Calu3 (cell line): ENCODE measurements at places on chromosomes 6 and 20.
A peak's percentile ranks its signal among the peaks of the same experiment; 100 is the strongest.

- no peak for DNase-seq
These were observed 26.7 kb downstream of the TNXB start for GRCh38 chr6:32082478-32082877.

GRCh38 chr6:148348778-148349177 lies 6.1 kb downstream of the SASH1 start:
- DNase-seq, result no peak

DNA sequence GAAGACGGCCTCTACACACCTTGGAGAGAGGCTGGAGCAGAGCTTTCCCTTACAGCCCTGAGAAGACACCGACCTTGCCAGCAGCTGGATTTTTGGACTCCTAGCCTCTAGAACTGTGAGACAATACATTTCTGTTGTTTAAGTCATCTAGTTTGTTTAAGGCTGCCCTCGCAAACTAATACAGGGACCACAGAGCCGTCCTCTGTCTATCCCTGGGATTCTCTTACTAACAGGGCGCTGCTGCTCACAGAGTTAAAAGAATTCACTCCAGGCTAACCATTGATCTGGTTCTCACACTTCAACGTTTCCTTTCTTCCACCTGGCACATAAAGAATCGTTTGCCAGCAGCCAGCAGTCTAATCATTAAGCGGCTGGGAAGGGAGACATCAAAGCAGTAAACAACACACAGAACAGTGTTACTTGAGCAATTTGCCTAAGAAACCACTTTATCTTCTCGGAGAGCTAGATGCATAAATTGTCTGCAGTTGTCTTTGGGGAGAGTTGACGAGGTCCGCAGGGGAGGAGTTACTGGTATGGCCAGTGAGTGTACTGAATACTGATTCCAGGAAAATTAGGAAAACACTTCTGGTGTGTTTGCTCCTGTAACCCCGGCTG lies 103.5 kb upstream of the AKAP12 start:
- DNase-seq, result no peak

GRCh38 chr20:24160563-24161281 lies 172.1 kb upstream of the GGTLC1 start:
- DNase-seq, result peak; percentile 10

DNA sequence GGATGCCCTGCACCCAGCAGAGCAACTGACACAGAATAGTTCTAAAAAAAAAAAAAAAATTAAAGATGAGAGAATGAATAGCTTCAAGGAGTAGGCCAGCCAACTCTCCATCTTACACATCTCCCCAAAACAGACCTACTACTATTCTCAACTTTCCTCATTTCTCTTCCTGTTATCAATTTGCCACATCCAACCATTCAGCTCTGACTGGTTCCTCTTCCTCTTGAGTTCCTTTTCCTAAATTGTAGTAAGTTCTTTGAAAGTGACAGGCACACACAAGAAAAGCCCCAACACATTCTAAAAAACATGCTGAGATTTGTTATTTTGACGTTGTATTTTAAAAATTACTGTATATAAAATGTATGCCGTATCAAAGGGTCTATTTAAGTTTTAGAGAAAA lies 117.2 kb downstream of the PDSS2 start:
- DNase-seq, result no peak

DNA sequence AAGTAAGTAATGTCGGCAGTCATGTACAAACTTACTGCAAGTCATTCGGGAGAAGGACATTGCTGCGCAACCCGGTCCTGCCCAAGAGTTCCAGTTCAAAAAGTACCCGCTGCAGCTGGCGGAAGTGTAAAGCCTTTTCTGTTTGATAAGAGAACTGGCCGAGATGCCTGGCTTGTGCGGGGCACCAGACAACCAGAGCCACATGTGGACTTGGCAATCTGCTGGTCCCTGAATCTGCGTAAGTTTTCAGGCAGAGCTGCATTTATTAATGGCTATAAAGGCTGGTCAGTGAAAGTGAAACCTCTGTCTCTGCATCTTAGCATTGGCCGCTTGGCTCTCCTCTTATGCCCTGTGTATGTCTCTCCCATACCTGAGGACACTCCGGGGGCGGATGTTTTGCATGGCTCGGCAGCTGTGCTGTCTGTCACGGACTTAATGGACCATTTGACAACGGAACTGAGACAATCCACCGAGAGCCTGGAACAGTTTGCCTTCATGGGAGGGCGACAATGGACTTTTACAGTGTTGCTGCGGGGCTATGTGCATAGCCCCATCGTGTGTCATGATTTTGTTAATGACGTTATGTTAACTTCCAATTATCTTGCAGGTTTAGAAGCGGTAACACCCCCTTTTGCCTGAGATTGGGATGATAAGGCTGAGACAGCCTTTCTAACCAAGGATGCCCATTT lies 19.8 kb upstream of the RGS17 start:
- DNase-seq, result no peak

DNA sequence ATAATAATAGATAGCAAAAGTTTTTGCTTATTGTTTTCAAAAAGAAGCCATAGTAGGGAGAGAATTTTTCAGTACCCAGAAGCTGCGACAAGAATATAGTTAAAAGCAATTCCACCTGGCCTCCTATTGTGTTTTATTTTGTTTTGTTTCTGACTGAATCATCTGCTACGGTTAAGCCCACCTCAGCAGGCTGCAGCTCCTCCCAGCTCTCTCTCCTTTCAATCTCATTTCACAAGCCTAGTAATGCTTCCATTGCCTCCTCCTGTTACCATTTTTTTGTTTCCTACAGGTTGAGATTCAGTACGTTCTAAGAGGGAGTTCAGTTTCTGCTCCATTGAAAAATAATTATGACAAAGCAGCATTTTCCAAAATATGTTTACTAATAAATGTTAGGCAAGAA lies 77.9 kb downstream of the PCSK2 start:
- DNase-seq, result no peak

GRCh38 chr20:31684153-31685015 lies 38.3 kb downstream of the BCL2L1 start:
- no peak for DNase-seq

DNA sequence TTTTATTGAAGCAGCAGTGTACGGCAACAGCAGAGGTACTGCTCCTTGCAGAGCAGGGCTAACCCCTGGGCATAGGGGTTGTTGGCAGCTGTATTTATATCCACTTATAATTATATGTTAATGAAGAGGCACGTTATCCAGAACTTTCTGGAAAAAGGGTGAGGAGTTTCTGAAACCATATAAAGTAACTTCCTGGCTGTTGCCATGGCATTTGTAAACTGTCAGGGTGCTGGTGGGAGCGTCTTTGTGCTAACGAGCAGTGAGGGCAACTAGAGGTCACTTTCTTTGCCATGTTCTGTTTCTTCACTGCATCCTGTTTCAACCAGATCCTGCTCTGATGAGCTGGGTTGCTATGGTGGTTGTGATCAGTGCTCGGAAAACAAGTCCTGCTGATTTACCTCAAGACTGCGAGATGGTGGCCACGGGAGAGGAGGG lies 11.1 kb upstream of the ARFGEF2 start:
- DNase-seq, result no peak

DNA sequence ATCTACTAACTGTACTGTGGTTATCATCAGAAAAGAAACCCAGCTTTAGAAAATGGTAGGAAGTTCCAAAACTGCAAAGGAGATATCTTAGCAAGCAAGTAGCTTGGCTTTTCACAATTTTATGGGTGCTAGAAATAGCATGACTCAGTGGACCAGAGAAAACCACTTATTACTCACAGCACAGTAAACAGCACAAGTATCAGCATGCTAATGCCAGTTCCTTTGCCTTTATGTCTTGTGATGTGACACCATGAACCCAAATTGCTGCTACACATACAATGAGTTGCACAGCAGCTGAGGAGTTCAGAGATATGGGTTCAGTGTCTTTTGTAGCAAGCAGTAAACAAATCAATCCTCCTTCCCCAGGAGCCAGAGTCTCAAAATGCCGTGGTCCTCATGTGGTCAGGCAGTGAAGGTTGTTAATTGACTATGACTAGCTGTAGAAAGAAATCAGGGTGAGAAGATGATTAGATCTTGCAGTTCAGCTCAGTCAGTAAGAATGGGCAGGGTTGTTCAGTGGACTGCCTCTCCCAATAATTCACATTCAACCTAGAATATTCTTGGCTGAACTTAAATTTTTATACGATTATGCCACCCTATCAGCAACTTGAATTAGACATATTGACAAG lies 73.3 kb downstream of the OPRM1 start:
- DNase-seq, result no peak

DNA sequence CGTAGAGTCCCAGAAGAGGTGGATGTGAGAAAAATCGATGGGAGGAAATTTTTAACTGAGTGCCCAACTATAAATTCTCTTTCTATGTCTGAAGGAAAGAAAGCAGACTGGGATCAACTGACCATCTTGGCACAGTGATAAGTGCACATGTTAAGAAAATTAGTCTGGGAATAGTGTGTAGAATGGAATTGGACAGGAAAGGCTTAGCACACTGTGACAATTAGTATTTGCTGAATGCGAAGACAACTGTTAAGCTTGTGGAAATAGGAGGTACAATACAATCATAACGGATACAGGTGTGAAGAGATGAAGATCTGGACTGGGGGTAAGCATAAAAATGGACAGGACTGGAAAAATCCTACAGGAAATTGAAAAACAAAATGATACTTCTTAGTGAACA lies 114.3 kb downstream of the FAM50B start:
- DNase-seq, result no peak

DNA sequence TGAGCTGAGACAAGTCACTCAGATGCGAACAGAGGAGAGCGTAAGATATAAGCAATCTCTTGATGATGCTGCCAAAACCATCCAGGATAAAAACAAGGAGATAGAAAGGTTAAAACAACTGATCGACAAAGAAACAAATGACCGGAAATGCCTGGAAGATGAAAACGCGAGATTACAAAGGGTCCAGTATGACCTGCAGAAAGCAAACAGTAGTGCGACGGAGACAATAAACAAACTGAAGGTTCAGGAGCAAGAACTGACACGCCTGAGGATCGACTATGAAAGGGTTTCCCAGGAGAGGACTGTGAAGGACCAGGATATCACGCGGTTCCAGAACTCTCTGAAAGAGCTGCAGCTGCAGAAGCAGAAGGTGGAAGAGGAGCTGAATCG lies 9.5 kb upstream of the SNRNP48 start:
- no peak for DNase-seq

- DNase-seq, result no peak
These were observed 334.0 kb upstream of the CHD6 start for GRCh38 chr20:41952166-41952565.

DNA sequence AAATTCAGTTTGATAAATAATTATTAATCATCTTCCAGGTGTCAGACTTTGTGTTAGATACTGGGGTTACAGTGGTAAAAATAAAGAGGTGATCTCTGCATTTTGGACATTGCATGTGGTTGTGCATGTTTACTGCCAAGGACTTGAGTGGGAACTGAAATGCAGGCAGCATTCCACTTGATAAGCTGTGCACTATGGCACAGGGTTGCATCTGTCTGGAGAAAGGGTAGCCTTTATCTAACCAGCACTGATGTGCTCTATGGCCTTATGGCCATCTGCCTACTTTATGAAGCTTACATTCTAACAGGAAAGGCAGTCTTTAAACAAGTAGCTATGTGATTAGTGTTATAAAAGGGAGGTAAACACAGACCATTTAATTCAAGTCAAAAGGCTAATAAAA lies 53.0 kb upstream of the MLIP start:
- no peak for DNase-seq

GRCh38 chr20:15710636-15711035 lies 862.6 kb downstream of the KIF16B start:
- no peak for DNase-seq

GRCh38 chr6:13762611-13763441 lies 51.2 kb upstream of the RANBP9 start:
- no peak for DNase-seq

DNA sequence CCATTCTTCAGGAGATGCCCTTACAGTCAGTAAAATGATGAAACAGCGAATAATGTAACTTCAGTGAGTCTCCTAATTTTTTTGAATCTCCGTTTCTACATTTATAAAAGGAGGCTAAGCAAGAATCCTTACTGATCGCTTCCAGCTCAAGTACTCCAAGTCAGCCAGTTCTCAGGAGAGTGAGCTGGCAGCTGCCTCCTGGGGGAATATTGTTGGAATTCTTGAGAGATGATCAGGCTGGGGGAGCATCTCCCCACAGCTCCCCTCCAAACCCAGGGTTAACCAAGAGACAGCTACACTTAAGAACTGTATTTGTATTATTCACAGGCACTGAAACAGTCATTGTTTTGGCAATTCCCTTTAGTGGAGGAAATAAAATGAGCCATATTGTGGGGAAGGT lies 89.1 kb upstream of the PCSK2 start:
- DNase-seq, result no peak

DNA sequence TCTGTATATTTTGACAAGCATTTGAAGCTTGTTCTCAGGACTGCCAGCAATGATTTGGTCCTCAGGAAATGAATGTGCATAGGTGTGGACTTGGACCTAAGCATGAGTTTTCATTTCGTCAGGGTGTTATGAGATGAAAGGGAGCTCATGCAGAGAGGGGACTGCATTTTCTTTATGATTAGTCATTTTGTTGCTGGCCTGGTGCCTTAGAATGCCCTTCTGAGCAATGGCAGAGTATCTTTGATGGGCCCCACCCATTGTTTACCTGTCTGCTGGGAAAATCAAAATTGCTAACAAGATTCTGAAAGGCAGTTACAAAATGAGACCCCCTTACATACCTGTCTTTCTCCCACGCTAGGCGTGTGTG lies 51.5 kb upstream of the MTHFD1L start:
- peak; percentile 11 for DNase-seq

- DNase-seq, result no peak
These were observed 6.5 kb upstream of the BPIFB1 start for GRCh38 chr20:33276303-33277113.

GRCh38 chr6:37655666-37656065 lies 42.0 kb downstream of the MDGA1 start:
- DNase-seq, result no peak

DNA sequence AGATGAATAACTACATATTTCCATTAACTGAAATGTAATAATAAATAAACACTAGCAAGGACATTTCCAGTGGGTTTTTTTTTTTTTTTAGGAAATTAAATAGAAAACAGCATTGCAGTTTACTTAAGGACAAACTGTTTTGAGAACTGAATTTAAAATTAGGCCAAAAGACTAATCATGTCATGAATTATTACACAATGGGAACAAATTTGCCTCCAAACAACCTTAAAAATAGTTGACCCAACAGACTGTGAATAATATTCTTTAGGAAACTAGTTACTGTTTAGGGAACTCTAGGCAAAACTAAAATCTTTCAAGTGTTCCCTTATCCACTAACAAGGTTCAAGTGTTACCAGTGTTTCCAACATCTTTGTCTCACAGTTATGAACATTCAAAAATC lies 16.4 kb upstream of the COL12A1 start:
- DNase-seq, result no peak

DNA sequence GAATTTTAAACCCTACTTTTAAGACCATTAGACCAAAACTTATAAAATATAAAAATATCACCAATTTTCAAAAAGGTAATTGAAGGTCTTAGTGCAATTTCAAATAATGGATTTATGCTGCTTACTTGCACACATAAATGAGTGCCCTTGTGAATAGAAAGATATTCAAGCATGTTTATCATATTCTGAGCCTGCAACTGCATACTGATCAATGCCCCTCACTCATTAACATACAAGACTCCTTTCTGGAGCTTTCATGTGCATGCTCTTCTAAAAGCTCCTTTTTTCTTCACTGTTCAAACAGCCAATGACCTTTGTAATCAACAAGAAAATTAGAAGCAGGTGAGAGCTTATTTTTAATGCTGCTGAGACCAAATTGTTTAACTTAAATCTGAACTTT lies 1139.3 kb downstream of the HACE1 start:
- DNase-seq, result no peak

- no peak for DNase-seq
These were observed 1.2 kb downstream of the VSTM2L start for GRCh38 chr20:37904008-37904642.

GRCh38 chr6:47581591-47581990 lies 104.0 kb downstream of the CD2AP start:
- DNase-seq, result no peak

- no peak for DNase-seq
These were observed 829.3 kb upstream of the CITED2 start for GRCh38 chr6:140203661-140204147.
